NCI-H524 treated with DMSO at 0.1 percent for 48 hours (cell line): ENCODE measurements at places on chromosomes 13 and 19.

DNA sequence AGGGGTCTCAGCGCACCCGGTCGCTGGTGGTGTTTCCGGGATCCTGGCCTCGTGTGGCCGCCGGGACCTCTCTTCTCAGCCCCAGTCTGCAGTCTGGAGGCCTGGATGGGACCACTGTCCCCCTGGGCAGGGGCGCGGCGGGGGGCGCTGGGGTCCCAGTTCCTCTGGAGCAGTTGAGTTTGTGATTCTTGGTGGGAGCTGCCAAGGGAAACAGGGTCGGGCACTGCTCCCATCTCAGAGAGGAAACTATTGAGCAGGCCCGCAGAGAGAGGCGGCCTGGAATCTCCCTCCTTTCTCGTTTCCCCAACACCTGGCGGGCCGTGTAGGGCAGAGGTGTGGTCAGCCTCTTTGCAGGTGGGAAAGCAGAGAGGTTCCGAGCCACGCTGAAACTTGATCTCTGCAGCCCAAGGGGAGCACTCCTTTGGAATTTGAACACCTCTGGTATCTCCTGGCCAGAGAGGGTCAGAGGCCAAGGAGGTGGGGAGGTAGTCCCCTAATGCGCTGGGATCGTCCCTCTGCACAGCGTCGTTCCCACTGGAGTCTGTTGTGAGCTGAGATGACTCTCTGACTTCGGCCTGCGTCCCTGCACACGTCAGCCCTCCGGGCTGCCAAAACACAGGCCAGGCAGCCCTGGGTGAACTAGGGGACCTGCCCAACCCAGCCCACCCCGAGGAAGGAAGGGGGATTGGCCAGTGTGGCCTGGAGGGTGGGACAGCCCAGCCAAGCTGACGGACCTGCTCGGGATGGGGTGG is 741 bp downstream of the PLEKHF1 start:
- DNase-seq, result no peak

DNA sequence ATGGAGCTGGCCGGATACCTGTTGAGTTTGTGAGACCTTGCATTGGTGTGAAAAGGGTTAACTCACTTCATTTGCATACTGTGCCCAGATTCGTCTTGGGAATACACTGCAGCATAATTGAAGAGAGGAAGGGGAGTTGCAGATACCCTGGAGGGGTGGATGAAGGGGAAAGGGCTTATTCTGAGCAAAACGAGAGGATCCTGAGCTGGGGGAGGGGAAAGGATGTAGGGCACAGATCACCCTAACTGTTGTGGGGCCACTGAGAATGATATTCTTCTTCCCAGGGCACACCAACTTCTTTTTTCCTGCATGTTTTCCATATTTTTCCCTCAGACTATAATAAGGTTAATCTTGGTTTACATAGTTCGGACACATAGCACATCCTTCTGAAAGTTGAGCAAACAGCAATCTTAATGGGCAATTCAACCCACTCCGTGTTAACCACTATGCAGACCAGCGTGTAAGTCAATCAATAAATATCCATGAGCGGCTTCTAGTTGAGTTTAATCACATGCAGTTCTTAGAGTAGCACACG is 11.7 kb upstream of the PTPRS start:
- DNase-seq, result no peak

- no peak for DNase-seq
These were observed 214.8 kb downstream of the COG6 start for GRCh38 chr13:39870197-39870747.

GRCh38 chr13:77516342-77516789 is 19.1 kb upstream of the SCEL start:
- no peak for DNase-seq

DNA sequence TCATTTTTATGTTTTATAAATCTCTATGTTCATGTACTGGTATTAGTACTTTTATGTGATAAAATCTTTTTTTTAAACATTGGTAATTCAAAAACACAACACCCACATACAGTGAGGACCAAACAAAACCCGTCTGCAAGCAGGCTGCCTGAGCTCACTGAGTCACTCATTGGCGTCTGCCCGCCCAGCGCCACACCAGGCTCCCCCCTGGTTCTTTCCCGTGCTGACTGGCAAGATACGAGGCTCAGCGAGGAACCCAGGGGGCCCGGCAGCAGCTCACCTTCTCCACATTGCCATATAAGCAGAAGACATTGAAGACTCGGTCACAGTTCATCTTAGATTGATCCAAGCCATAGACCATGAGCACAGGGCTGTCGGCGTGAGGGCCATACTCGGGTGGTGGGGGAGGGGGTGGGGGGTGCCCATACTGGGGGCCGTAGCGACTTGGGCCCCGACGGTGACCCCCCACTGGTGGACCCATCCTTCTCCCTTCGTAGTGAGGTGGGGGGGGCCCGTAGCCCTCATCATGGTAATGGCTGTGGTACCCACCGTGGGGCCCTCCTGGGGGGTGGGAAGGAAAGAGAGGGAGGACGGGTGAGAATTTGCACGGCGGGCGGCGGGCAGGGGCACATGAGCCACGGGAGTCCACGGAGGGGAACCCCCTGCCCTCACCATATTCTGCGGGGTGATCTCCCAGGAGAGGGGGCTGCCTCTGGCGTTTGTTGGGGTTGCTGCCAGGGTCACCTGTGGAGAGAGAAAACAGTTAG is 8.4 kb upstream of the ECH1 start:
- DNase-seq, result no peak

DNA sequence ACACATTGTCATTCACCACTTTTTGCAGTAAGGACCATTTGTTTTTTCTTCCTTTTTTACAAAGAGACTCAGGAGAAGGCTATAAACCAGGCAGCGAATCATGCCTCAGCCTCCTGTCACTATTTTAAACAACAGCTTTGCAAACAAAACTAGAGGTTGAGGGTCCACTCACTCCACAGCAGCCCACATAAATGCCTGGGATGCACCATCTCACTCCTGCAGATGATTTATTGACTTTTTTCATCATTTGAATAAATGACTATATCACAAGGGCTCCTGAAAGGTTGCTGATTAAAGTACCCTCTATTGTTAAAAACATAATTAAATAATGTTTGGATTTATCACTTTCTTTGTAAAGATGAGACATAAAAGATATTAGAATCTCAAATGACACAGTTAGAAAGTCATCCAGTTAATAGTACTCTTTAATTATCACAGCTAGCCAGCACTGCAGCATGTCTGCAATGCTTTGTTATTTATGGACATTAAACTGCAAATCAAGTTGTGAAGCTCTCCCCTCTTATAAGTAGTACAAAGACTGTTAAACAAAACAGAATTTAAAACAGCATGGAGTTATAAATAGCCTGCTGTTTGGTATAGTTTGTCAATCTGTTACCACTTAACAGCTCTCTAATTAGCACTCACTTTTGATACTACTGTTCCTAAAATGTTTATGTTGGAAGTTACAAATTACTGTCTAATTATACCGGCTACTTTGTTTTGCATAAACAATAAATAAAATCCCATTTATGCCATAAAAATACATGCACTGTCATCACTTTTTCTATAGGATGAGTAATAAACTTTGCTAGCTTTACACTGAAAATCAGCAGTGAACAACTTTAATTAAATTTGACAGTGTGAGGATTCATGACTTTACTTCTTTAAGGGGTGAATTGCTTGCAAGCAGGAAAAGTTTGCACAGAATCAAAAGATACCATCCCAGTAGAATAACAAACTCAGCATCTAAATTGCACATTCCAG is 853.2 kb downstream of the UQCRFS1 start:
- DNase-seq, result no peak

DNA sequence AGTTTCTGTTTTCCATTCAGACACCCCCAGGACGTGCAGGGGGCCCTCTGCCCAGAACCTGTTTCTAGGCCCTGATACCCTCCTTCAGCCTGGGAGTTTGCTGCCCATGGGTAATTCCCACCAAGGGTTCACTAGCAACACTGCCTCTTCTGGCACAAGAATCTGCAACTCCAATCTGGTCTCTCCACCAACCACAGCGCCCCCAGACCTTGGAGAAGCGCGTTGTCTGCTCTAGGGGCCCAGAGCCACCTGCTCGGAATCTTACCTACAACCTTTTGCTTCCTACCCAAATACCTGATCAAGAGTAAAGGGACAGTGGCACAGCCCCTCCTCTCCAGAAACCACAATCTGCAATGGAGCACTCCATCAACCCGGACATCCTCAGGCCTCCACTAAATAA is 763 bp downstream of the ZNF180 start:
- DNase-seq, result no peak

GRCh38 chr19:58543826-58544590 is at the start of gene TRIM28:
Gene TRIM28 (plus strand): TSS chr19:58544064. CDS start chr19:58544758, 694 bp downstream.
- DNase-seq, result no peak

DNA sequence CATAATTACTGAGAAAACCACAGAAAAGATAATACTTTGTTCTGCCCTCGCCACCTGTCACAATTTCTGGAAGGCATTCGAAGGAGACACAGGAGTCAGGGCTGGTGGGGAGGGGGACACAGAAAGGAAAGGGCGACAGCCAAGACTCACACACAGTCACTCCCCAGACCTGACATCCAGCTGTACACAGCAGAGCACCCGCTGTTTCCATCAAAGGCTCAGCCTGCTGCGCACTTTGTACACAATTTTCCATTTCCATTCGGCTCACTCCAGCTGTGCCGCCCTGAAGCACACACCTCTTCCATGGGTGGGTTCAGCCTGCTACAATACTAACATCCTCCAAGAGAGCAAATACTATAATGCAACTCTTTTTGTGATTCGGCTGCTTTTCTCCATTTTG is 38.0 kb downstream of the STK24 start:
- DNase-seq, result no peak

DNA sequence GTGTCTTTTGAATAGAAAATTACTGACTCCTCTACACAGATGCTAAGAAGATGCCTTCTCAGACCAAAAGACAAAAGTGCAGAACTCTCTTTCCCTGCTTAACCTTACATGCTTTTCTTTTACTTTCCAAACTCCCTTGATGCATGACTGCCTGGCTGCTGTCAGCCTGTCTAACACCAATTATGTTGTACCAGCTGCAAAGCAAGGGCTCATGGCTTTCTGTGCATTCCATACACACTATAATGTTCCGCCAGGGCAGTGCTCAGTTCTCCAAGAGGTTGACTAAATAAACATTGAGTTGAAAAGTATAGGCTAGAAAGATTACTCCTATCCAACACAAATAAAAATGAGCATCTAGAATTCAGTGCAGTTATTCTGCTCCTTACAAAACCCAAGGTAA is 330.4 kb upstream of the NBEA start:
- no peak for DNase-seq

DNA sequence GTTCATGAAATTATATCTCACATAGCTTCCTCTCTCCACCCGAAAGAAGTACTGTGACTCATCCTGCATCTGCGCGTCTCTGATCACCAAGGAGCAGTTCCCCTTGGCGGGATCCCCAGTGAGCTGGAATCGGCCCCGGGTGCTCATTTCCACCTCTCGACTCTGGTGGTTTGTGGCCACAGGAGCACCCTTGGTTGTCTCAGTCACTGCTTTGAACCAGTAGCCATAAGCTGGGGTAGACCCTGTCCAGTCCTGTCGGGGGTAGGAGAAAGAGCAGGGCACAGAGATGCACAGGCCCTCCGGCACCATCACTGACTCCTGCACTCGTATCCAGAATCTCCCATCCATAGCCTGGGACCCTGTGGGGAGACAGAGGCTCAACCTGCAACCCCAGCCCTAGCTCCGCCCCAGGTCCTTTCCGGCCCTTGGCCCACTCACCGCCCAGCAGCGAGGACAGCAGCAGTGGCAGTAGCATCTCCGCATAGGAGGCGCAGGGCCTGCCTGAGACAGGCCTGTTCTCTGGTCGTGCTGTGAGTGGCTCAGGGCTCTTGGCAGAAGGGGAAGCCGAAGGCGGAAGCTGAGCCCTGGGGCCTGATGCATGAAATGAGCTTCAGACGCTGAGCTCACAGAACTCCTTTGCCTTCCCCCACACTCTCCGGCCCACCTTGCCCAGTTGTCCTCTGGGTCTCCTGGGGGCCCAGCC is at the start of gene SIGLEC10:
Gene SIGLEC10 (minus strand): TSS at position 536 of the 703 bp plus-strand sequence. CDS start 61 bp downstream, at position 475.
- no peak for DNase-seq

DNA sequence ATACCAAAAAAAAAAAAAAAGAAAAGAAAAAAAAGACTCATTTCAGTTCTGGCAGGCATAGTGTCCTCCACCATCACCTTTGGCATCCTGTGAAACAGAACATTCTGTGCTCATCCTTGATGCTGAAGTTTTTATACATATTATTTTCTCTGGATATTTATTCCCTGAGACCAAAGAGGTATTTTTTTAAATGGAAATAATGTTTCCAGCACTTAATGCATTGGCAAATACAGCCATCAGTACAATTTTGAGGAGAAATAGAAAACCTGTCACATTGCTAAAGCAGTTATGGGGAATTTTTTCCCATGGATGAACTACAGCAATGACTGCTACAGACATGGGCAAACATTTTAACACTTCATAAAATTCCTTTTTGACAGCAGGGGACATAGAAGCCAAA is 312.4 kb downstream of the DNAJC15 start:
- DNase-seq, result no peak

GRCh38 chr19:18765224-18765623 is 25.9 kb downstream of the COMP start:
- DNase-seq, result no peak

- DNase-seq, result no peak
These were observed 774.1 kb downstream of the LIG4 start for GRCh38 chr13:107441279-107441678.

DNA sequence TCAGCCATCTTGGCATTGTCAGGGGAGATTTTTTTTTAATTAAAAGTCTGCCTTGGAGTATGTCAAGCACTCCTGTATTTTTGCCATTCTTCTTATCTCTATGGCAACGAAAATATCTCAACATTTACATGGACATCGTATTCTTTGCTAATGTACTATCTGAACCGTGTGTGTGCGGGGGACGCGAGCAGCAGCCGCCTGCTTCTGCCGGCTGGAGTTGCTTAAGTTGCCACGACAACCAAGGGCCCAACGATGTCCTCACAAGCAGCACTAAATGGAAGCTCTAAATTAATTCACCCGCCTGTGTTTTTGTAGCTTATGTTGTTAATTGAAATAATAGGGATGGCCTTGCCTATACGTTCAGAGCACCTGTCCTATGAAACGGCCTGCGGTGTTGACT is 309.5 kb downstream of the TEX29 start:
- DNase-seq, result no peak

DNA sequence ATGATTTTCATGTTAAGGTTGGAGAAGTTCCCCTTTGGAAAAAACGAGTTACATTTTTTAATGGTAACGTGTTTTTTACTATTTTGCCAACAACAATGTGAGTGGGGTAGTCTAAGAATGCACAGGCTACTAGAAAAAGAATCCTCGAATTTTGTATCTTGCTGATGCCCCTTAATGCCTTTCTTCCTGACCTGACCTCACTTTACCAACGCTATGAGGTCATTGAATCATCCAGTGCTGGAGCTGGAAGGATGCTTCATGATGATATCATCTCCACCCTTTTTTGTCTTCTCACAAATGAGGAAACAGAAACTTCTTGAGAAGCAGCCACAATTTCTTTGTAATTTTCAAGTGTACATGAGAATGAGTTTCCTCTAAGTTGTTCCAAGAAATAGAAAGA is 8.2 kb upstream of the UBL3 start:
- no peak for DNase-seq
